ENCODE measurements at places on chromosomes 4 and X. TPM values are rescaled to one million over a fixed set of nuclear protein-coding genes. Genes with fewer than 3 reads are reported as not detected.

GRCh38 chr4:95084584-95084983 is 326.8 kb downstream of the BMPR1B start:
- no peak for DNase-seq

DNA sequence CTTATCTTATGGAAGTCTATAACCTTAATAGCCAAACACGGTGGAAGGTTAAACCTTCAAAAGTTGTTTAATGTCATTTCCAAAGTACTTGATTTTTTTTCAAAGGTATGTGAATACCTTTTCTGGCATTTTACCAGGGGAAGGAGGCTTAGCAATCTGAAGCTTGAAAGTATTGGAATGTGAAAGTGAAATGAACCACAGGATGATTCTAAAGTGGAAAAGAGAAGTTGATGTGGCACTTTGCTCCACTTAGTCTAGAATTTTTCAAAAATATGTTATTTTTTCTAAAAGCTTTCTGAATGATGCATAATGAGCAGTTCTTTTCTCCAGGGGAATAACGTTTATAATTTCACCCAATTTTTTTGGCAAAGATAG is 19.2 kb downstream of the PI4K2B start:
- no peak for DNase-seq

Gene NSG1
- total RNA-seq = 33.4 TPM

Gene TBC1D25
- 6.5 TPM for total RNA-seq

Gene CSAG2
- not detected for total RNA-seq

DNA sequence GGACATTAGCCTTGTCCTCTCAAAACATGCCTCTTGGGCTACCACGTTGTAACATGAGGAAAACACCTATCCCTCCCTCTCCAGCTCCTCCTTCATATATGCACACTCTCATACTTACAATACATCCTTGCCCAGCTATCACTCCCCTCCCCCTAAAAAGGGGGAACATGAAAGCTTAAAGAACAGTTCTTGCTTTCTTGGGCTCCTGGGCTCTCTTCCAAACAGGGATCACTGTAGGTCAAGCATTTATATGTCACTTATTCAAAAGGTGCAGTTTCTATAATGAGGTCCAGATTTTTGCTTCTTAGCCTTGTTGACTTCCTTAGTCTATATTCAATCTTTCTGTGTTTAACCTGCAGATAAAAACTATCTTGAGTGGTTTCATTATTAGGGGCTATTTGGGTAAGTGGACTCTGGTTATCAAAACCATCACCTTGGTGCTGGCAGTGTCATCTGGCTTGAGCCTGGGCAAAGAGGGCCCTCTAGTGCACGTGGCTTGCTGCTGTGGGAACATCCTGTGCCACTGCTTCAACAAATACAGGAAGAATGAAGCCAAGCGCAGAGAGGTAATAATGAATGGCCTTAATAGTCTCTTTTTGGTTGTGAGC is 119.4 kb downstream of the AKAP4 start:
- DNase-seq = no peak

- DNase-seq = no peak
Observed at GRCh38 chrX:100652266-100652665, 8.3 kb downstream of the SRPX2 start.

DNA sequence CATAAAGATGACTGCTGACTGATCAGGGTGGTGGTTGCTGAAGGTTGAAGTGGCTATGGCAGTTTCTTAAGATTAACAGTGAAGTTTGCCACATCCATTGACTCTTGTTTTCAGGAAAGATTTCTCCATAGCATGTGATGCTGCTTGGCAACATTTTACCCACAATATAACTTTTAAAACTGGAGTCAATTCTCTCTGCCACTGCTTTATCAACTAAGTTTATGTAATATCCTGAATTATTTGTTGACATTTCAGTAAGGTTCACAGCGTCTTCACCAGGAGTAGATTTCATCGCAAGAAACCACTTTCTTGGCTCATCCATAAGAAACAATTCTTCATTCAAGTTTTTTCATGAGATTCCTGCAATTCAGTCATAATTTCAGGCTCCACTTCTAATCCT is 166.5 kb upstream of the SPRY1 start:
- DNase-seq = no peak

GRCh38 chrX:55201930-55202579 is 18.1 kb upstream of the PAGE5 start:
- no peak for DNase-seq

GRCh38 chrX:48786341-48786800 is at the start of gene GATA1:
Gene GATA1 (plus strand): TSS chrX:48786590. CDS start chrX:48791110, 4,520 bp downstream.
- DNase-seq = no peak

DNA sequence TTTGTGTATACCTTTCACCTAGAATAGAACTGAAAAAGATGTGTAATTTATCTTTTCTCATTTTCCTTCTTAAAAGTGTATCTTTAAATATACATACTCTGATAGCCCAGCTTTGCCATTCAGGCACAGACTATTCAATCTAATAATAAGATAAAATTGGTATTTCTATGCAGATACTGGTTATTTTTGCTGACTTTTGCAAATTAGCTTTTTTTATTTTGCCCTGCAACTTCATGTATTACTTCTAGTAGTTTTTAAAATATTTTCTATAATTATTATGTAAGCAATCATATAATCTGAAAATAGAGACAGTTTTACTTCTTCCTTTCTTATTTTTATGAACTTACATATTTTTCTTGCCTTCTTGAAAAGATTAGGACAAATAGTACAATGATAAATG is 45.4 kb upstream of the FREM3 start:
- DNase-seq = no peak

GRCh38 chr4:67052814-67053675 is 492.3 kb downstream of the CENPC start:
- no peak for DNase-seq

Gene TMEM192
- total RNA-seq = 11.7 TPM

- no peak for DNase-seq
Observed at GRCh38 chrX:40131654-40132337, 34.0 kb upstream of the BCOR start.

- no peak for DNase-seq
Observed at GRCh38 chr4:120355881-120356280, 289.2 kb upstream of the MAD2L1 start.

Gene EVC
- total RNA-seq = 33.4 TPM

DNA sequence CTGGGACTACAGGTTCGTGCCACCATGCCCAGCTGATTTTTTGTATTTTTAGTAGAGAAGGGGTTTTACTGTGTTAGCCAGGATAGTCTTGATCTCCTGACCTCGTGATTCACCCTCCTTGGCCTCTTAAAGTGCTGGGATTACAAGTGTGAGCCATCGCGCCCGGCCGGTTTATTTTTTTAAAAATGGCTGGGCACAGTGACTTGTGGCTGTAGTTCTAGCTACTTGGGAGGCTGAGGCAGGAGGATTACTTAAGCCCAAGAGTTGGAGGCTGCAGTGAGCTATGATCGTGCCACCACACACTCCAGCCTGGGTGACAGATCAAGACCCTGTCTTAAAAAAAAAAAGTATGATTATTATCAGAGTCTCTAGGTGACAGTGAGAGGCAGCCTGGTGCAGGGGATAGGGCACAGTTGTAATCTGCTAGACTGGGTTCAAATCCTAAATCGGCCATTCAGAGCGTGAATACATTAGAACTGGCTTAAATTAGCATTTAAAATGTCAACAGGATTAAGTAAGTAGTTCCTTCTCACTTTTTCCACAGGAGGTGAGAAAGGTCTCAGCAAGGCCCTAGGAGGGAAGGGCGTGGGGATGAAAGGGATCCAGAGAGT is 435 bp upstream of the MGST2 start:
- DNase-seq = no peak

DNA sequence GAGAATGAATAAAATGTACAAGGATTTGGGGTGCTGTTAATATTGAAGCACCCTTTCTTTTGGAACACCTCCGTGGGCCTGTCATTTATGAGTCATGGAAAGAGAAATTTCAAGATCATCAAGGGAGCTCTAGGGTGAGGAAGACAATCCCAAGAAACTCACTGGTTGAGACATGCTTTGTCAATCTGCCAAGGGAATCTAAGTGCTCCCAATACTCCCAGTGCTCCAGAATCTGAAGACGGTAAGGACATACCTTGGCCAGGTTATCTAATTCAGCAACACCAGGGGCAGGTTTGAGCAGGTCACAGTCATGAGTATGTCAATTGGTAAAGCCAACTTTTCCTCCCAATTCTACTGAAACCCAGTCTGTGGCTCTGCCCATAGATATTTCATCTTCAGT is 556.4 kb upstream of the CPEB2 start:
- DNase-seq = no peak

GRCh38 chr4:72591547-72592454 is 22.8 kb upstream of the ADAMTS3 start:
- no peak for DNase-seq

Gene HPSE
- 30.7 TPM for total RNA-seq

Gene TMEM128
- 20.8 TPM for total RNA-seq

DNA sequence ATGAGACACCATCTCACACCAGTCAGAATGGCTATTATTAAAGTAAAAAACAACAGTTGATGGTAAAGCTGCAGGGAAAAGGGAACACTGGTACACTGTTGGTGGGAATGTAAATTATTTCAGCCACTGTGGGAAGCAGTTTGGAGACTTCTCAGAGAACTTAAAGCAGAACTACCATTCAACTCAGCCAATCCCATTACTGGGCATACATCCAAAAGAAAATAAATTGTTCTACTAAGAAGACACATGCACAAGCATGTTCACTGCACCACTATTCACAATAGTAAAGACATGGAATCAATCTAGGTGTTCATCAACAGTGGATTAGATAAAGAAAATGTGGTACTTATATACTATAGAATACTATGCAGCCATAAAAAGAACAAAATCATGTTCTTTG is 135.0 kb downstream of the REELD1 start:
- no peak for DNase-seq

Gene DUX4
- not detected for total RNA-seq

Gene TEX13B
- total RNA-seq = not detected

Gene ASB9
- 21.0 TPM for total RNA-seq

Gene ASMT
- total RNA-seq = not detected
